Stomach (tissue), 19 donors: ENCODE measurements at places on chromosomes 11 and 22.
A peak's percentile ranks its signal among the peaks of the same experiment; 100 is the strongest.

DNA sequence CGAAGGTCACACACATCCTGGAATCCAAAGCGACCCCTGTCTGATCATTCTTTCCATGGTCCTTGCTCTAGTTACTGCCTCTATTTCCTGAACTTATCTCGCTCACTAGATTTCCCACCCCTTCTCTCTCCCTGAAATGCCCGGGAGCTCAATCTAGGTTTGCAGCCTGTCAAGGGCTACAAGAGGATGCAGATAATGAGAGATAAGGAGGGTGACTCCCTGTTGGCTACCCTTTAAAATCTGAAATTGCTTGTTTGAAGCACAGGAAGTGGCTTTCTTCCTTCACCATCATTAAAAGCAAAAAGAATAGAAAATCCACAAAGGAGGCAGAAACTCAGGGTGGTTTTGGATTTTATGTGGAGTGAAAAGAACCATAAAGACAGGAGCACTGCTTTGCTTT lies 13.0 kb upstream of the FLI1 start:
- no peak for DNase-seq

- no peak for DNase-seq
These were observed 76.9 kb upstream of the B3GAT1 start for GRCh38 chr11:134488913-134489312.

- DNase-seq = peak; percentile 88
These were observed 3.1 kb downstream of the BIK start for GRCh38 chr22:43113526-43114251.

GRCh38 chr11:65554842-65555430 lies 3.2 kb downstream of the LTBP3 start:
- no peak for DNase-seq

- peak; percentile 54 for DNase-seq
These were observed 12.1 kb downstream of the PLAAT5 start for GRCh38 chr11:63478896-63479295.

- DNase-seq = no peak
These were observed 9.8 kb downstream of the OR8B12 start for GRCh38 chr11:124533626-124534025.

GRCh38 chr11:61602775-61603569 lies 22.1 kb upstream of the SYT7 start:
- DNase-seq = peak; percentile 50

- DNase-seq = no peak
These were observed 321.2 kb downstream of the GUCY1A2 start for GRCh38 chr11:106697058-106697457.

DNA sequence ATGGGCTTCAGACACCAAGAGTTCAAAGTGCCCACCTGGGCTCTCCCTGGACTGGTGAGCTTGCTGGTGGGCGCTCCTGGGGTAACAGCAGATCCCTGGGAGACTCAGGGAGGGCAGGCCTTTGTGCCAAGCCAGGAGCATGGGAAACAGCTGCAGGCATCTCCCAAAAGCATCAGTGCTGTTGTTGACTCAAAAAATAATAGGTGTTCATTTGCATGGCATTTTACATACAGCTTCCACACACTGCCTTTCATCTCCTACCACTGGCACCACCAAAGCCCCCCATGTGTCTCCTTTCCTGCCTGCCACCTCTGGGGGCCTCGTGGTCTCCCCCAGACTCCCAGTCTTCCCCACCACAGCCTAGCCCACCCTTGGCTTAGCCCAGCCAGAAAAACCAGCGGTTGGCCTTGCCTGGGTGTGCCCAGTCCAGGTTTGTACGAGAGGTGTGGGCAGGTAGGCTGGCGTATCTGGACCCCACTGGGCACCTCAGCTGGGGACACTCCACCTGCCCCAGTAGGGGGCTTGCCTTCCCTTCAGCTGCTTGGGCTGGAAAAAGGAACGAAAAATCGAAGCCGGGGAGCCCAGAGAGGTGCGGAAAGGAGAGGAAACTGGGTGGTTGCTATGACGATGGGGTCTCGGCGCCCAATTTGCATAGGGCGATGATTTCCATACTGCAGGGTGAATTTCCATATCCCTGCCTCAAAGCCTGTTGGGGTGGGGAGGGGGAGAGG lies 15.0 kb downstream of the POU2F3 start:
- peak; percentile 67 for DNase-seq

GRCh38 chr11:42311514-42311913 lies 852.1 kb upstream of the LRRC4C start:
- DNase-seq = no peak

- DNase-seq = no peak
These were observed 11.6 kb downstream of the IGF2 start for GRCh38 chr11:2127482-2128129.

DNA sequence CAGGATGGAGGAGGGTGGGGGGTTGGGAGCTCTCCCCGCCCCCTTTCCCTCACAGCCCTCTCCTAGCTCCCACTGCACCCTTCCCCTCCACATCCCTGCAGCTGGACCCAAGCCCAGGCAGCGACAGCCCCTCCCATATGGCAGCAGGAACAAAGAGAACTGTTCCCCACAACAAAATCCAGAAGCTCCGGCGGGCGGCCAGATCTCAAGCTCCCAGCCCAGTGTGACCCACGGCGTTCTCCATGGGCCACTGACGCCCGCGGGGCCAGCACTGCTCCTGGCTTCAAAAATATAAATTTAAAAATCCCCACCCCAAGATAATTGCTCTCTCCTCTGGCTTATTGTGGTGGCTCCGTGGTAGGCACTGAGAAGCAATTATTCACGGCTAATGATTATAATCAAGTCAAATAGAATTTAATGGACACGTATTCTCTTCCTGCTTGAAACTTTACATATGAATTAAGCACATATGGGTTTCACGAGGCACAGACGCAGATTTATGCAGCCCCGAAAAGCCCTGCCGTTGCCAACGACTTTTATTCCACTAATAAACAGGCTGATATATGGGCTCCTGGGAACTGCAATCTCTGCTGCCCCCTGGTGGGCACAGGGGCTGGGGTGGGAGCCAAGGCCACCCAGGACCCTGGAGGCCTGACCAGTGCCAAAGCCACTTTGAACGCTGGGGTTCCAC lies 17.5 kb downstream of the MACROD1 start:
- DNase-seq = peak; percentile 82

- no peak for DNase-seq
These were observed 1.8 kb downstream of the TBC1D22A start for GRCh38 chr22:46764140-46764680.

GRCh38 chr11:63567044-63567840 lies 4.1 kb upstream of the PLAAT2 start:
- peak; percentile 91 for DNase-seq

DNA sequence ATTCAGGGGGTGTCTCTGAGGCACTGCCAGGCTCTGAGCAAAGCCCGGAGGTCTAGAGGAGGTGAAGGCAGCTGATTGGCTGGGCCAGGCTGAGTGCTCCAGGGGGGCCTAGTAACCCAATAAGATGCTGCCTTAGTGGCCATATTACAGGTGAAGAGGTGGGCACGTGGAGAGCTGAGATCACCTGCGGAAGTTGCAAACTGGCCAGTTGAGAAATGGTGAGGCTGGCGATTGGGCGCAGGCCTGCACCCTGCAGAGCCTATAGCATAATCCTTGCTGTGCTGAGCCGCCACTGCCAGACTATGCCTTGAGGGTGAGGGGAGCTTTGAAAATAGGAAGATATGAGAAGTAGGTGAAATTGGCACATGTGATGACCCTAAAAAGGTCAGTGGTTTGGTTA lies 21.7 kb downstream of the DERL3 start:
- DNase-seq = peak; percentile 0
